OCI-LY7 (cell line): ENCODE measurements at places on chromosomes 5 and 9.

- DNase-seq: no peak
Measured at GRCh38 chr5:15365070-15365469, 134.9 kb upstream of the FBXL7 start.

GRCh38 chr5:55070968-55071367 is 31.5 kb upstream of the GZMA start:
- DNase-seq: no peak

GRCh38 chr9:18629136-18629535 is 155.2 kb downstream of the ADAMTSL1 start:
- DNase-seq: no peak

GRCh38 chr5:58452566-58453258 is 7.2 kb downstream of the PLK2 start:
- no peak for DNase-seq

DNA sequence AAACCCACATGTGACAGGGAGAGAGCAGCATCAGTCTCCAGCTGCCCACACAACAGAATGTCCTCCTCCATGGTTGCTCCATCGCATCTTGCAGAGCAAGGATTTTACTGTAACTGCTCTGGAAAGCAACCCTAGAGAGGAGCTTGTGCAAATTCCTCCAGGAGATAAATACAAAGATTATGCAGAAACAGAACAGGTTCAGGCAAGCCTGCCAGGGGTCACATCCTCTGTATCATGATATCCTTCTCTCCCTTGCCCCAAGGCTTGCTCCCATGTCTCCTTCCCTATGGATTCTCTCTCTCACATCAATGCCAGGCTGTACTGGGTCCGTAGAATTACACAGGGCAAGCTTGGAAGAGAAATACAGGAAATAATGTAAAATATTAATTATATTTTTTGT is 226.0 kb downstream of the MPDZ start:
- no peak for DNase-seq

DNA sequence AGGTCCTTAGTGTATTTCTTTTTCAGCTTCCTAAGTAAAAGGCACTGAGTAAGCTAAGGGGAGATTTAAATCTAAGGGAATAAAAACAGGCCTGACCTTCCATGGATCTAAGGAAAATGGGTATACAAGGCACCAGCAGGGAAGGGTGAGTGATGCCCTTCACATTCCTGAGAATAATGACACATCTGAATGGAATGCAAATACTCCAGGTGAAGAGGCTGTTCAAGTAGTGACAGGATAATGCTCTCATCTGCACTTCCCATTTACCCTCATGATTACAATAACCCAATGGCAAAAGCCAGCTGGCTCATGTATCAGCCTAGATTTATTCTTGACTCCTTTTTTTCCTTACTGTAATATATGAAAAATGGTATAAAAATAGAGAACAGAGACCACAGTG is 216.2 kb upstream of the ACTBL2 start:
- no peak for DNase-seq

- DNase-seq: peak; percentile 61
Measured at GRCh38 chr5:33299621-33300208, 141.1 kb upstream of the TARS1 start.

DNA sequence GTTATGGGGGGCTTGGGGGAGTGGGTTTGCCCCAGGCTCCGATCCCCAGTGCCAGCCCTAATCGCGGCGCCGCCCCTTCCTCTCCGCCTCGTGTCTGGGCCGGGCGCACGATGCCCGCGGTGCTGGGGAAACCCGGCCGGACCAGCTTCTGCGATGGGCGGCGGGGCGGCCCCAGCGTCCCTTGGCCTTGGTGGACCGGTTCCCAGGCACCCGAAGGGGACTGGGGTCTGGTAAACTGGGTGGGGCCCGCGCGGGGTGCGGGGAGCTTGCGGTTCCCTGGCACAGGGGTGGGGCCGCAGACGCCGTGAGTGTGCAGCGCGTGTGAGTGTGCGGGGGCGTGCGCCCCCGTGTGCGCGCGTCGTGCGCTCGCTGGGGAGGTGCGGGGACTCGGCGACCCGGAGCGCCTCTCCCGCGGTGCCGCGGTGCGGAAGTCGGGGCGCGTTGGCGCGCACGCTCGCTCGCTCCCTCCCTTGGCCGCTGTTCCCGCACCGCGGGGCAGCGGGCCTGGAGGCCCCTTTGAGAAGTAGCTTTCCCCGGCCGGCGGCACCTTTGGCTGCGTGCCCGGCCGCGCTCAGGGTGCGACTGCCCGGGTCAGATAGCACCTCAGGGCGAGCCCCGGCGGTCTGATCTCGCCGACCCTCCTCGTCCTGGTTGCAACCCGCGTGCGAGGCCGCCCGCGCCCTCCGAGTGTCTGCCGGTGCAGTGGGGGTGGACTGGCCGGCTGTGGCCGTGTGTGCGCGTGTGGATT is 568 bp downstream of the MACIR start:
- DNase-seq: peak; percentile 72

- no peak for DNase-seq
Measured at GRCh38 chr9:136169495-136169894, 35.4 kb downstream of the LHX3 start.
